ENCODE measurements at places on chromosomes 6 and 20.

DNA sequence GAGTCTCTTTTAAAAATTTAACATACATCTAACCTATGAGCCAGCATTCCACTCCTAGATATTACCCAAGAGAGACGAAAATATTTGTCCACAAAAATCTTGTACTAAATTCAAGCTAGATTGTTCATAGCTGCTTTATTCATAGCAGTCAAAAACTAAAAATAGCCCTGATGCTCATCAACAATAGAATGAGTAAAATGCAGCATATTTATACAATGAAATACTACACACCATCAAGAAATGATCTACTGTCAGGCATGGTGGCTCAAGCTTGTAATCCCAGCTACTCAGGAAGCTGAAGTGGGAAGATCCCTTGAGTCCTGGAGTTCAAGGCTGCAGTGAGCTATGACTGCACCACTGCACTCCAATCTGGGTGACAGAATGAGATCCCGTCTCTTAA is 22.0 kb upstream of the SRC start:
- DNase-seq: no peak

DNA sequence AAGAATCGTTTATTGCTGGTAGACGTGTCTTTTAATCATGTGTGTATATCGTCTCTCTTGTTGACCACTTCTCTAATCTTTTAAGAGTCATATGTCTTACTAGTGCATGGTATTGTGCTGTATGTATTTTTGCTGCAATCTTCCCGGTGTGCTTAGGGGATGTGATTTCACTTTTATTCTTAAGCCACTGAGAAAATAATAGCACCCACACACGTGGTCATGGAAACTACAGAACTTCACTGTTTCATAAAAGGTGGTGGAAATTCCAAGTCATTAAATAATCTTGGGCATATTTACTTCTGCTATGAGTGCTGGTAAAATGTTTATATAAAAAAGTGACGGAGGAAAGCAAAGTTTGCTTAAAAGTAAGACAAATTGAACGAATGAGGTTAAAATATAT is 3.0 kb upstream of the CDYL start:
- no peak for DNase-seq

- no peak for DNase-seq
Measured at GRCh38 chr6:89051676-89052075, 28.9 kb upstream of the PNRC1 start.

- no peak for DNase-seq
Measured at GRCh38 chr20:34365765-34366213, 2.7 kb downstream of the ITCH start.

DNA sequence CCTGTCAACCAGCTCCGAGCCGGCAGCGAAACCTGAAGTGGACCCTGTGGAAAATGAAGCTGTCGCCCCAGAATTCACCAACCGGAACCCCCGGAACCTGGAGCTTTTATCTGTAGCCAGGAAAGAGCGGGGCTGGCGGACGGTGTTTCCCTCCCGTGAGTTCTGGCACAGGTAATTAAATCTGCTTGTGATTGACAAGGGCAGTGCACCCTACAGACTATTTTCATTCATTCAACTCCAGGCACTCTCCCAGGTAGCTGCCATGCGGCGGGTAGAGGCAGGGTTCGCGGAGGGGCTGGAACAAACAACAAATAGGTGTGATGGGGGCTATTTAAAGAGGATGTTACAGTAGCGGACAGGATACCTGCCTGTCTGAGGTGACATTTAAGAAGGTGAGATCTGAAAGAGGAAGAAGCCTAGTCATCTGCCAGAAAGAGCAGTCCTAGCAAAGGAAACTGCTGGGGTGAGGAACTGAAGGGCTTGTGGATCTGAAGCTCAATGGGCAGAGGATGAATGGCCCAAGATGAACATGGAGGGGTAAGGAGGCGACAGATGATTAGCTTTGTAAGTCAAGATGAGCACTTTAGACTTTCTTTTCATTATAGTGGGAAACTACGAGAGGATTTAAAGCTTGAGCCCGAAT is 810 bp downstream of the MRPL18 start:
- DNase-seq: no peak

- DNase-seq: no peak
Measured at GRCh38 chr6:129733290-129733689, 23.3 kb upstream of the ARHGAP18 start.

GRCh38 chr6:16130437-16130891 is 1.6 kb downstream of the MYLIP start:
- no peak for DNase-seq

GRCh38 chr6:52534966-52535390 is 41.9 kb downstream of the TRAM2 start:
- no peak for DNase-seq

GRCh38 chr6:149064660-149065015 is 252.9 kb upstream of the TAB2 start:
- DNase-seq: no peak

DNA sequence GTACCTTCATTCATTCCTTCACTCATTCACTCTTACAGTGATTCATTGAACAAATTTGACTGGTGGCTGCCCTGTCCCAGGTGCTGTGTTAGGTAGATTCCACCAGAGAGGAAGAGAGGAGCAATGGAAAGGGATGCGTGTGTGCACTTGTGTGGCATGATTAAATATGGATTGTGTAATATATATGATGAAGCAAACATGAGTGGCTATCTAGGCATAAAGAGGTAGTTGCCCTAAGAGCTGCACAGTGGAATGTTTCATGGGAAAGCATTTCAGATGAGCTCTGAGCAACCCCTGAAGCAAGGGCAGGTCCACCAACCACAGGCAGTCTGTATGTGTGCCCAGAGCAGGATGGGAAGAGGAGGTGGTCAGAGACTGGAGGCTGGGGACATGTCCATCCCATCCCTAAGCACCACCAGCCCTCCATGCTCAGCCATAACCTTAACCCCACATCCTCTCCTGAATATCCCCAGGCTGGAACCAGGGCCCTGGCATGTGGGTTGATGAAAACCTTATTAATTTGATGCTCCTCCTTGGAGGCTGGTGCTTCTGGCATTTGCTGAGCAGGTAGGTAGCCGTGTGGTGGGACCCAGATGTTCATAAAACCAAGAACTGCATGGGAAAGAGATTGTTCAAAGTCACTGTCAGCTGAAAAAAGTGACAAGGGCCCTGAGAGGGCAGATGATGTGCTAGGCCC is 226.2 kb downstream of the SYNDIG1 start:
- DNase-seq: no peak

DNA sequence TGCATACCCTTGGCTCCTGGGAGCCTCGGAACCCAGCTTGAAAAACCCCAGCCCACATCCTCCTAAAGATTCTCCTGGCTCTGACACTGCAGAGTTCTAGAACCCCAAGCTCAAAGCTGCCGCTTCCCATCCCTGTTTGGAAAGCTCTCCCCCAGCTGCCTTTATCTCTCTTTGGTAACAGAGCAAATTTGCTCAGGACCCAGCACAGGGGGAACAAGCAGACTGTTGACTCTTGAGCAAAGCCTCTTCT is 38.9 kb downstream of the HNF4A start:
- no peak for DNase-seq

DNA sequence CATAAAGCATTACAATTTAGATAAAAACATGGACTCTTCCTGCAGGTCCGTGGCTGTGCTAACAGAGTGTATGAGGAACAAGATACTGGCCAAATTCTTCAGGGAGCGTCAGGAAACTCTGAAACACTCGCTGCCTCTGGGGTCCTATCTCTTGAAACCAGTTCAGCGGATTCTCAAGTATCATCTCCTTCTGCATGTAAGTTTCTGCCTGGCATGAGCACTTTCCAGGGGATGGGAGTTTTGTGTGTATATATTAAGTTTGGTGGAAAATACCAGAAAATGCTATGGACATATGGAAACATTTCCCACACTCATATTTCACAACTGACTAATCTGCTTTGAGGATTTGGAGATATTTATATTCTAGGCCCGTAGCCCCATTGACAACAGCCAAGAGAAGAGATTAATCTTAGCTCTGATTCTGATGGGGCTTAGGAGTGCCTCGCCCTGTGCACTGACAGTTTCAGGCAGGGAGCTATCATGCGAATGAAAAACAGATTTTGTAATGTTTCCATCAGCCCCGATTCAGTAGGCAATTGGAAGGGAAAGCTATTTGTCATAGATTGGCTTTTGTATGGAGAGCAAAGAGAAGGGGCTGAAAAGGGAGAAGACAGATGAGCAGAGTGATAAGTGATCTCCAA is 64.7 kb upstream of the MTHFD1L start:
- DNase-seq: no peak

GRCh38 chr20:57476641-57477461 is 48.1 kb downstream of the CTCFL start:
- DNase-seq: no peak

GRCh38 chr20:41411391-41411847 is 44.8 kb upstream of the EMILIN3 start:
- no peak for DNase-seq

GRCh38 chr6:137271245-137272183 is 52.3 kb upstream of the IFNGR1 start:
- DNase-seq: no peak

DNA sequence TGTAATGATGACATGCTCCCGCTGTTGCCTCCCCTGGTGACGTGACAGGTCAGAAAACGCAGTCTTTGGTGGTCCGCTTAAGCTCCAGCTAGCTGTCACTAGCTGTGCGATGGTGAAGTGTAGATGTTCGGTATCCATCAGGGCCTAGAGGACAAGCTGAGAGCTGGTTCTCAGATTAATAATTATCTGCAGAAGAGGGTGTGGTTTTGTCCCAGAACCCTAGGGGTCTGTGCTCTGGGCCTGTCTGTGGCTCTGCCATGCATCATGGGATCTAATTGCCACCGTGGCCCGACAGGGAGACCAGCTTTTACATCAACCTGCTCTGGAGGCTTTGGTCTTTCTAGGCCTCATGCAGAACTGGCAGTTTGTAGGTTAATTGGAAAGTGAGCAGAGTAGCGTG is 34.1 kb downstream of the ERMARD start:
- DNase-seq: peak; percentile 27

- DNase-seq: no peak
Measured at GRCh38 chr6:155497273-155497672, 41.6 kb upstream of the NOX3 start.

- DNase-seq: no peak
Measured at GRCh38 chr20:24535941-24536730, 66.7 kb downstream of the SYNDIG1 start.

- no peak for DNase-seq
Measured at GRCh38 chr6:109351231-109352130, 30.8 kb downstream of the CD164 start.

GRCh38 chr20:63315240-63315689 is 22.3 kb downstream of the COL20A1 start:
- no peak for DNase-seq

GRCh38 chr6:154901876-154902552 is 93.1 kb upstream of the TIAM2 start:
- no peak for DNase-seq

DNA sequence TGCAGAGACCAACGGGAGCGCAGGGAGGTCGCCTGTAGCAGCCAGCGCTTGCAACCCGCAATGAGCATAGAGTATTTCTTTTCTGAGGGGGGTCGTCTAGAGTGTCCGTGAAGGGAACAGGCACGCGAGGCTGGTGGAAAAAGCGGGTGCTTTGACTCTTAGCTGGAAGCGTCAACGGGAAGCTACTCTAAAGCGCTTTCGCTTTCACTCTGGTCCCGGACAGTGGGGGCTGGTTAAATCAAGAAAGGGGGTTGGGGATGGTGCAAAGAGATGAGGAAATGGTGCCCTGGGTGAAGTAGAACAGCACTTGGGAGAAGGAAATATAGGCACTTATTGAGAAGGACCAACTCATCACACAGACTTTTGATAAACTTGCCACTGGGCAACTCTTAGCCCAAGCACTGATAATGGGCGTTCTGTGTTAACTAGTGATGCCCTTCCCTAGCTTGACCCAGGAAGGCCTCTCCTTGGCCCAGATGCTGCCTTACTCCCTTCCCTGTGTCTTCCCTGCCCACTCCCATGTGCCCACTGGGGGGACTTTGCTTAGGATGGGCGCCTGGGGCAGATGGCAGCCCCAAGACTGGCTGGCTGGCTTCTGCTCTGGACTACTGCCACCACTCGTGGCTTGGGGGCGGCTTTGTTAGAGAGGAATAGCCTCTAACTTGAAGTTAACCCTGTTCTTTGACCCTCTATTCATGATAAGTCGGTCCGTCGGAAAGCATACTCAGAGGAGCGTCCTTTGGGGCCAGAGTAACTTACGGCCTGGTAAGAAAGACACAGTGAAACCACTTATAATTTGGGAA is 585 bp downstream of the PSMB9 start:
- DNase-seq: no peak
